Anterior cingulate cortex (tissue), 58 donors: ENCODE measurements at places on chromosomes 3 and 15.

DNA sequence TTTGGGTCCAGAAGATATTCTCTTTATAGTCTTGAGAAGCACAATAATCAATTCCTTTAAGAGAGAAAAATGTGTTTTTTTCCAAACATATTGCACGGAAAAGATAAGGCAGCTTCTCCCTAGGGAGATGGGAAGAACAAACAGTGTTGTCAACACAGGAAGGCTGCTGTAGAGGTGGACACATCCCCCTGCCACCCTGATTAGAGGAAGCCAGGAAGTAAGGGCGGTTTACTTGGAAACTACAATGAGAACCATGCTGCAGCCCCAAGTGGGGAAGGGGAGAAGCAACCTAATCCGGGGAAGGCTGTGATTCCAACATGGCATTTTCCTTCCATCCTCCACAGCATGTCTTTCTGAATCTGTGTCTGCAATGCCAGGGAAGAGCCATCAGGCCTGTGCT lies 256.9 kb upstream of the TGFBR2 start:
- DNase-seq, result no peak

DNA sequence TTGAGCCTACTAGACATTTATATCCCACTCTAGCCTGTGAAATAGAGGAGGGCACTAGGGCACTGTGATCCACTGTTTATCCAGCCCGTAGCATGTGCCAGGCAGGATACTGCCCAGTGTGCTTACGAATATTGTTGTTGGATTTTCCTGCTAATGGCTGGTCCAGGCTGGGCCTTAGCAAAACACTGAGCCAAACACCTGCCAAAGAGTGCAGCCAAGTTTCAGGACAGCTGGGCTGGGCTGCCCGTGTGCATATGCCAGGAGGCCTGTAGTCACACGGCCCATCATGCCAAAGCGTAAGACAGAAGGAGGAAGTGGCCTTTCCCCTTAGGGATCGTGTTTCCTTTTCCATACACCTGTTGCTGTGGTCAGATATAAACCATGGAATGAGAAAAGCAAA lies 54.5 kb upstream of the ABHD10 start:
- no peak for DNase-seq

DNA sequence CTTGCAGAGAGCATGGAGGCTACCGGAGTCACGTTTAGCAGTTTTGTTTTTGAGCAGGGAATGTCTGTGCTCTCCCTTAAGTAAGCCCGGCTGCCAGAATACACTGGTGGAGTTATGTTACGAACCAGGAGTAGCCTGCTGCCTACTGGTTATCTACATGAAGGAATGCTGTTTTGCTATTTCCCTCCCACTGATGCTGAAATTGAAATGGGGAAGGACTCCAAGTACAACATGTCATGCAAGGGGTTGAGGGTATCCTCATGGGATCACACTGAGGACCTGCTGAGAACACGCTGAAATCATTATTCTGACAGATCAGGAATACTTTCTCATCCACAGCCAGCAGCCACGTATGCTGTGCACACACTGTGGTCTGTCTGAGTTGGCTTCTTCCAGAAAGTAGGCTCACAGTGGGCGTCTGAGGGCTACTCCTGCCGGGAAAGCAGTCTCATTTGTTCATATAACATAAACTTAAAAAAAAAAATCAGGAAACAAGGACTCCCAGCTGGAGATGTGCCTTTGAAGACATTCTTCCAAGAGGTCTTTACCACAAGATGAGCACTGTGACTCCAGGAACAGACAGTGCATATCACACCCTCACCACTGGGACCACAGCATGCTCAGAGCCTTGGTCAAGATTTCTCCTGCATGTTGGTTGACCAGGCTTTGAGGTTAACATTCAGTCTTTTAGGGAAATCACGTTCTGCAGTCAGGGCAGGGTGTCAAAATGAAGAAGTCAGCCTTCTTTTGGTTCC lies 300.4 kb upstream of the RASGRP1 start:
- DNase-seq, result no peak

DNA sequence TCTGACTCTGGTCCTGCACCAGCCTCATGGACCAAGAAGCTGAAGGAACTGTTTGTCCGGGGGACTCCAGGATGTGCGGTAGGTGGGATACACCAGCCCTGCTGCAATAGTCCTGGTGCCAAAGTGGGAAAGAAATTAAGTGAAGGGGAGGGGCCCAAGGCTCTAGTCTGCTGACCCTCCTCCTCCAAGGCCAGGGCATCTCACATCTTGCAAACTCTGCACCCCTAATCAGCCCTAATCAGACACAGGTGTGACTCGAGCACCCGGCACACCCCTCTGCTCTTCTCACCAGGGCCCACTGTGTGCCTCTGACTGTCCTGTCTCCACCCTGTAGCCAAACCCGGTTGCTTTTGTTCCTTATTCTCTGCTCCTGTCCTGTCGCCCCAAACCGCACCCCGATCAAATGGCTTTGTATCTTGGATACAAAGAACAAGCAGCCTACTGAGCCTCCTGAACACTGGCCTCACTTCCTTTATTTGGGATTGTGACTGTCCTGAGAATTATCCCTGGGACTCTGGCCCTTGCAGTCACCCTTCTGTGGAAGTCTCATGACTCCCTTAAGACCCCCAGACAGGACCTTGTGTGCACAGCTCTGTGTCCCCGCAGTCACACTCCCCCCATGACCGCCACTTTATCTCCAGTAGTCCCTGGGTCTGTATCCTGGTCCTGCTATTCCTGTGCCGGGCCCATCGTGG lies 26.7 kb upstream of the SLC41A3 start:
- no peak for DNase-seq

- DNase-seq, result no peak
Observed at GRCh38 chr3:116001151-116001621, 377.9 kb downstream of the GAP43 start.

DNA sequence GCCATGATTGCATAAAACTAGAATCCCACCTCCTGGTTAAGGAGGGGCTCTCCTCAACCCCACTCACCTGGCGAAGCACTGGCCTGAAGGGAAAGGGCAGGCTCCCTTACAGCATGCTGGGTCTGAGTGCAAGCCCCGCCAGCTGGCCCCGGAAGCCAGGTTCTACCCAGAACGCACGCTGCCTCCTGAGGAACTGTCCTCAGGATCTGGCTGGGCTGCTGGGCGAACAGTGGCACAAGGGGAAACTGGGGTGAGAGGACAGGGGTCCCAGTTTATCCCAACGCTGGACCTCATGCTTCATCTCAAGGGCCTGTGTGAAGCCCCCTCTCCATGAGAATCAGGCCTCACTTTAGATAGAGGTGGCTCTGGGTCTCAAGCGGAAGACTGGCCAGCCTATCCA lies 47.5 kb downstream of the NUP210 start:
- no peak for DNase-seq

- DNase-seq, result no peak
Observed at GRCh38 chr3:126067959-126068358, 16.0 kb downstream of the SLC41A3 start.

GRCh38 chr3:10142707-10143560 lies 1.4 kb downstream of the VHL start:
- no peak for DNase-seq

GRCh38 chr15:98003996-98004395 lies 43.5 kb downstream of the ARRDC4 start:
- no peak for DNase-seq

- no peak for DNase-seq
Observed at GRCh38 chr15:66968806-66969596, 96.4 kb upstream of the SMAD3 start.

- DNase-seq, result no peak
Observed at GRCh38 chr3:132499071-132499470, 81.8 kb downstream of the DNAJC13 start.

GRCh38 chr3:73653877-73654276 lies 29.1 kb upstream of the PDZRN3 start:
- no peak for DNase-seq

- DNase-seq, result no peak
Observed at GRCh38 chr15:67947254-67948039, 106.7 kb upstream of the PIAS1 start.

GRCh38 chr3:54235998-54236397 lies 113.6 kb downstream of the CACNA2D3 start:
- DNase-seq, result no peak
